ENCODE measurements at places on chromosomes 3 and 15.

DNA sequence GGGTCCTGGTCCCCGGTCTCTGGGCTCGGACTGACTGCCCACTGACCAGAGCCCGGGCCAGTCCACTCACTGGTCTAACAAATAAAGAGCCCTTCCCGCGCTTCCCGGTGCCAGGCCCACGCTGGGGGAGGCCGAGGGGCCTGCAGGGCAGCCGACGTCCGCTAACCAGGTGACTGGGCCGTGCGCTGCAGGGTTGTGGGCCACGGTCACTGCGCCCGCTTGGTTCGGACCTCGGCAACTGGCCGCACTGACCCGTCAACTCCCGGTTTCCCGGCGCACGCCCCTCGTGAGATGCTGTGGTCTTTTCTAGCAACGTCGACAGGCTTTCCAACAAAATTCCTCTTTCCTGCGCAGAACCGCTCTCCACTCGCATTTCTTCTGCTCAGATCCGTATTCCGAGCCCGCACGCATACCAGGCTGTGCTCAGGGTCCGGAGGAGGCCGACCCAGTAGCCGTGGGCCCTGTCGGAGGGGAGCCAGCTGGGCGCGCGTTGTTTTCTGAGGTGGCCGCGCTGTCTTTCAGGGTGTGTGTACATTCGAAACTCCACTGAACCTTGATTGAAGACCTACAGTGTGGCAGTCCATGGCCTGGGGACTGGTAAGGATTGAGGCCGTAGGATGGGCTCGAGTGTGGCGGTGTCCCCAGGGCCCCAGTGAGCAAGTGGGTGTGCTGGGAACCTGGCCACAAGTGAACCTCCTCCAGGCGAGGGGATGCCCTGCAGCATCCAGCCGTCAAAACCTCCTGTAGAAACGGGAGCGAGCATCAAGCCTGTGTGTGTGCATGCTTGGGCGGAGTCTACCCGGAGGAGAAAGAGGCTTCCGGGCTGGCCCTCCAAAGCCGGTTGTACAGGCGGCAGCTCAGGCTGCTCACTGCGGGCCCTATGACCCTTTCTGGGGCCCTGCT is 875 bp upstream of the NT5DC2 start:
- no peak for DNase-seq

- DNase-seq: peak; percentile 83
These were observed 3.5 kb upstream of the MTFMT start for GRCh38 chr15:65032801-65033537.

DNA sequence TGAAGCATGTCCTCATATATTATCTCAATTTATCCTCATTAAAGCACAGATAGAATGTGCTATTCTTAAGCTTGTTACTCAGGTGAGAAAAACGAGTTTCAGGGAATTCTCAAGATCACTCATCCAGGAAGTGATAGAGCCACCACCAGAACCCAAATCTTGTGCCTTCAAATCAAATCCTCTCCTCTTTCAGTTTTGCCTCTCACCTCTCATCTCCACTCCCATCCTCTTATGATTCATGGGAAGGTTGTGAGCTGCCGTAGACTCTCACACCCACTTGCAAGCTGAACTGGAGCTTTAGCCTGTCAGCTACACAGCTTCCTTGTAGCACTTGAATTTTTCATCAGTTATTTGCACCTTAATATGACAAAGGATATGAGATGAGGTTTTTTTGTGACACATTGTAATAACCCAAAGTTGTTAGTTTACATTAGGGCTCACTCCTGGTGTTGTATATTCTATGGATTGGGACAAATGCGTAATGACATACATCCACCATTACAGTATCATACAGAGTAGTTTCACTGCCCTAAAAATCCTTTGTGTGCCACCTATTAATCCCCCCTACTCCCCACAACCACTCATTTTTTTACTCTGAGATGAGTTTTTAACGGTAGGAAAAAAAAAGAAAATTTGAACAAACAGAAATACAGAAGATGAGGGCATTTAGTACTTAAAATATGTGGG is 25.7 kb downstream of the GPR15 start:
- DNase-seq: no peak

DNA sequence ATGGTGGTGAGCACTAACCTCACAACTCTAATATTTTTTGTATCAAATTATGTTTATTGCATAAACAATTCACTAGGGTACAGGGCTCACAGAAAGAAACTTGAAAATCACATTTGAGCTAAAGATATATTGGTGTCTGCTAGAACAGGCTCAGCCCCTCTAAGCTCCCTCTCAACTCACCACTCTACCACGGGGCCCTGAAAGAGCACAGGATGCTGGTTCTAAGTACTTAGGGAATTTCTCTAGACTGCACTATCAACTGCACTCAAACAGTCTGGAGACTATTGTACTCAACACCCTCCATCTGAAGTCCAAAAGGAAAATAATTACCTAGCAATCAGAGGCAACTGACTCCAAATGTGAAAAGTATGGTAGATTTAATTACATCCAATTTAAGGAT is 98.7 kb upstream of the STRIT1 start:
- DNase-seq: no peak

DNA sequence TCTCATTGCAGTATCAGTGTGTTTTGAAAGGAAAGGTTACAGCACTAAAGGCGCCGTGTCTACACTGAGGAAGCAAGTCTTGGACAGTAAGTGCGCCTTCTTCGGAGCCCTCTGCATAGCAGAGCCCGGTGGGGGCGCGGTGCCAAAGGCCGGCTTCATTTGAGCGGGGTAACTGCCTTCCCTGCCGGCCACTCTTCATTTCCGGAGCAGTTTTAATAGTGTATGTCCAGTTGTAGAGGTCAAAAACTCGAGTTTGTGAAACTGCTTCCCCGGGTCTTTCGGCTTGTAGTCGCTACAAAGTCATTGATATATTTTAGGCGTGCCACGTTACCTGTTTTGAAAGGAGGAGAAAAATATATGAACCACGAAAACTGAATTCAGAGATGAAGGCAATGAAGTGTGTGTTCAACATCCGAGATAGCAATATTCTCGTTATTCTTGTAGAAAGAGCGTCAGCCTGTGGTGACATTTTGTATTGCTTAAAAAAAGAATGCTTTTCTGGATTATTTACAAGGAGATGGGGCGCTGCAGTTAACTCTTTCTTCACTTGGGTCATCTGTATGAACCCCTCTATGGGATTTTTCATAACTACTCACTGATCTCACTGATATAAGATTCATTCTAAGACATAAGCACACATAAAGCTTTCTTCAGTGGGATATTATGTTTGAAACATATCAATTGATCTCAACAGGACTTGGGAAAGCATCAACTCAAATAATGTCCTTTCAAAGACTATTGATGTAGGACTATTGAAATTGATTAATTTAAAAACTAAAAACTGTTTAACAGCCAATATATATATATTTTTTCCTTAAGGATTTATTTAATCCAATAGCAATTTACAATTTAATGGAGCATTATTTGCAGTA is 3.0 kb downstream of the ALCAM start:
- DNase-seq: peak; percentile 87

- DNase-seq: no peak
These were observed 88.8 kb downstream of the IGF1R start for GRCh38 chr15:98737159-98737558.

Data from AML-193 (cell line).